ENCODE measurements at places on chromosomes 5 and 9. TPM values are rescaled to one million over a fixed set of nuclear protein-coding genes. Genes with fewer than 3 reads are reported as not detected.

The GLDC gene
- total RNA-seq = 14.1 TPM

The POMT1 gene
- 15.1 TPM for total RNA-seq

The RARS1 gene
- total RNA-seq = 95.4 TPM

The ATP6V0E1 gene
- total RNA-seq = 360 TPM

The FBP1 gene
- not detected for total RNA-seq

The CAMLG gene
- total RNA-seq = 26.1 TPM

The BTNL8 gene
- total RNA-seq = not detected

The IRX2 gene
- total RNA-seq = 1.5 TPM

The IFNA21 gene
- not detected for total RNA-seq

The SLC45A2 gene
- not detected for total RNA-seq

The AP3B1 gene
- 33.4 TPM for total RNA-seq

The TESK1 gene
- 28.8 TPM for total RNA-seq

The PRRC2B gene
- 64.9 TPM for total RNA-seq

The C5orf58 gene
- not detected for total RNA-seq

The ANAPC2 gene
- total RNA-seq = 25.3 TPM

The NMUR2 gene
- total RNA-seq = 0.13 TPM

The ZFP37 gene
- total RNA-seq = 2.5 TPM

The ALDH1A1 gene
- 5,595 TPM for total RNA-seq

The FAM151B gene
- 1.2 TPM for total RNA-seq

The PDZD2 gene
- total RNA-seq = 0.23 TPM

The PTGES gene
- total RNA-seq = 205 TPM

The CMYA5 gene
- total RNA-seq = not detected

The SPINK6 gene
- total RNA-seq = 0.49 TPM

The PTTG1 gene
- 194 TPM for total RNA-seq

Data from A549 treated with GW870086 at 1 μM for 4 hours (cell line).